ENCODE measurements at places on chromosomes 5 and 9. TPM values are rescaled to one million over a fixed set of nuclear protein-coding genes. Genes with fewer than 3 reads are reported as not detected.

The SLC45A2 gene
- not detected for total RNA-seq

The MYOT gene
- not detected for total RNA-seq

The SVEP1 gene
- 1.6 TPM for total RNA-seq

The SERF1A gene
- 12.3 TPM for total RNA-seq

The AIF1L gene
- 1.9 TPM for total RNA-seq

The ROR2 gene
- total RNA-seq: not detected

The IFNK gene
- 4.3 TPM for total RNA-seq

The MEGF10 gene
- 0.08 TPM for total RNA-seq

The SLC6A19 gene
- total RNA-seq: not detected
